ENCODE measurements at places on chromosomes 13 and 19.

DNA sequence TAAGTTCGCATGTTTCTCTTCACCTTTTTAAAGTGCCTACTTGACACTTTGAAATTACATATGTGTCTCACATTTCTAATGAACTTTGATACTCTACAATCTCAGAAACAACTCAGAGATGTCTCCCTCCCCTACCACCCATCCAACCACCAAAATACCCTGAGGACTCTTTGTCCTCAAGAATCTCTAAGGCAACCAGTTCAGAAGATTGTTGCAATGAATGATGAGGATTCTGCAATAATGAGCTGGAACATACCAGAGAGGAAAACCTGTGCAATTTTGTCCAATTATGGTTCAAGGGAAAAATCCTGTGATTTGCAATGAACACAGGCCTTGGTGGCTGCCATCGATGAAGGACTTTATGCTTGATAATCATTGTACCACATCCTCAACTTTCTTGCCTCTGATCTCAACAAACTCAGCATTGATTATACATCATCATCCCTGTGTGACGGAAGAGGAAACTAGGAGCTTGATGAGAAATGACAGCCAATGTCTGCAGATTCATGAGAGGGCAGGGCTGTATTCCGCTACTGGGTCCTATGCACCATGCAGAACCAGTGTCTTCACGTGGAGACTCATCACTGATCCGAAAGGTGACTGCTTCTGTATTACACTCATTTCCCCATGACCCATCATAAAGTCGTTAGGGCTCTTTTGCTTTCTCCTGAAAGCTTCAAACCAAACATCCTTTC, 1.1 kb downstream of the FPR1 start:
- no peak for ATAC-seq

GRCh38 chr19:3550947-3551791, 6.2 kb downstream of the MFSD12 start:
- no peak for ATAC-seq

- no peak for ATAC-seq
These were observed 8.0 kb downstream of the FRY start for GRCh38 chr13:32039528-32039927.

GRCh38 chr13:18949489-18949761, 232.2 kb downstream of the TUBA3C start:
- ATAC-seq, result no peak

- ATAC-seq, result no peak
These were observed 29.8 kb downstream of the KL start for GRCh38 chr13:33045851-33046592.

- ATAC-seq, result no peak
These were observed 562.8 kb downstream of the SLITRK6 start for GRCh38 chr13:85236413-85236812.
